ENCODE measurements at places on chromosomes 1 and 21.

DNA sequence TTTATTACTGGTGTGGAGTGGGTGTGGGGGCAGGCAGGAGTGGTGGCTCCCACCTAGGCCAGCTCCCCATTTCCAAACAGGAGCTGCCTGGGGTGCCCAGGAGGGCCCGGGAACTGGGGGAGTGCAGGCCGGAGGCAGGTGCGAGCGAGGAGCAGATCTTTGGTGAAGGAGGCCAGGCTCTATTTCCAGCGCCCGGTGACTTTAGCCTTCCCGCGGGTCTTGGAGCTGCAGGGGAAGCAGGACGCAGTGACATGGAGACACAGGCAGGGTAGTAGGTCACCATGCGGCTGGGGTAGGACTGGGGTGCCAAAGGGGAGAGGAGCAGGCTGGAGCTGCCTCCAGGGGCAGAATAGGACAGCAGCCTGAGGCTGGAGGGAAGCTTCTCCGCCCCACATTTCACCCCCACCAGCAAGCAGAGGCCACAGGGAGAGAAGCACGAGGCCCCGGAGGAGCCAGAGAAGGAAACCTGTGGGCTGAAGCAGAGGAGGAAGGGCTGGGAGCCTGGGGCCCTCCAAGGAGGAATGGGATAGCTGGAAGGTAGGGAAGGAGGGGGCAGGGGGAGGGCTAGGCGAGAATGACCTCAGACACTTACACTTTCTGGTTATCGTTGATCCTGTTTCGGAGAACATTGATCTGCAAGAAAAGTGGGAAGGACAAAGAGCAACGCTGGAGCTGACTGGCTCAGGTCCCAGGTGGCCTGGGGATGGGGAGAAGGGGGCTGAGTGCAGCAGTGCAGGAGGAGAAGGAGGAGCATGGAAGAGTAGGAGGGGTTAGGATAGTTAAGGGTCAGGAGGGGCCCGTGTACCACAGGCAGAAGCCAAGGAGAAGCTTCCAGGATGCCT, 18.2 kb downstream of the TNNT2 start:
- no peak for DNase-seq

DNA sequence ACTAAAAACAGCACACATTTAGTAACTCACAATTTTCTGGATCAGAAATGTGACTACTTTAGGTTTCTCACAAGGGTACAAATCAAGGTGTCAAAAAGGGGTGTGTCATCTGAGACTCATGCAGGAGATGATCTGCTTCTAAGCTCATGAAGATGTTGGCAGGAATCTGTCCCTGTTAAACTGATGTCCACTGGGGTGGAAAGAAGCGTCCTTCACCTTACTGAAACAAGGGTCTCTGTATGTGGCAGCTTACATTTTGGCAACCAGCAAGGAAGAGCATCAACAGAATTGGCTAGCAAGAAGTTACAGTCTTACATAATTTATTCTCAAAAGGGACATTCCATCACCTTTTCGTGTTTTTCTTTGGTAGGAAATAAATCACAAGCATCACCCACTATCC, 1223.8 kb downstream of the AMY1C start:
- no peak for DNase-seq

DNA sequence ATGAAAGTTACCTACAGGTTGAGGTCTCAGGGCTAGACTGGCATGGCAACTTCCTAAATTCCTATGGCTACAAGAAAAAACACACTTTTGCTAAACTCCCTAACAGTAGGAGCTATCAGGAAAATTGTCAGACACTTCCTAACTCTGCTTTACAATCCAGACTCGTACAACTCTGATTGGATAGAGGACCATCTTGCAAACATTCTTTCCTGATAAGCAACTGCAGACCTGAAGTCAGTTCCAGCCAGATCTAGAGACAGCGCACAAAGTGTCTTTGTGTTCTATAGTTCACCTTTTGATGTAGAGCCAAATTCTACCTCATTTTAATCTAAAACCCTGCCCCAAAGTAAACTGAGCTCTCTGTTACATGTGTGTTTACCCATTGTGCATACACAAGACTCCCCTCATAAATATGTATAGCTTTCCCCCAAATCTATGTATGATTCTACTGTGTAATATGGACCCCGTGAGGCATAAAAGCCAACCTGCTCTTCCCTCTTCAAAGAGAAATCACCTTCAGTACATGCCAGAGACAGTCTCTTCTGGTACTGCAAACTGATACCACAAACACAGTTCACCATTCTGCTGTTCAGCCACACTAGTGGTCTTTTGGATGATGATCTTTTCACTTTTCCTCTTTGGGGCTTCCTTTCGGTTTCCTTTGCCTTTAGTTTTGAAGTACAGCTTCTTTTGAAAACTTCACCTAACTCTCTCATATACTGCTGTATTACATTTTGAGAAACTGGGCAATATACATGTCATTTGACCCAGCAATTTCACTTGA, 21.7 kb downstream of the ZP4 start:
- no peak for DNase-seq

DNA sequence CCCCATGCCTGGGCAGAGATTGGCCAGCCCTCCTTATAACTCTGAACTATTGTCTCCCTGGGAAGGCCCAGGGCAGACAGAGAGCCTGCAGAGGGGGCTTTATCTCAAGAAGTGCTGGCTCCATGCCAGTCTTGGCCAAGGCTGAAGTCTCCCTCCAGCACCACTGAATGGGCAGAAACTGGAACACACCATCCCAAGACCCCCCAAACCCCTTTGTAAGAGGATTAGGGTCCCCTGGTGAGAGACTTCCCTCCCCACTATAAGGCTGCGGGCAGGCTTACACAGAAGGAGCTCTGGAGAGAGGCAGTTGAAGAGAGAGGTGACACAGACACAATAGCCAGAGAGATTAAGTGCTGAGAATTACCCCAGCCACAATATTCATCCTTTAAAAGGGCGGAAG, 97.2 kb downstream of the NAV1 start:
- no peak for DNase-seq

GRCh38 chr1:84452436-84452835, 26.6 kb upstream of the RPF1 start:
- DNase-seq: no peak

DNA sequence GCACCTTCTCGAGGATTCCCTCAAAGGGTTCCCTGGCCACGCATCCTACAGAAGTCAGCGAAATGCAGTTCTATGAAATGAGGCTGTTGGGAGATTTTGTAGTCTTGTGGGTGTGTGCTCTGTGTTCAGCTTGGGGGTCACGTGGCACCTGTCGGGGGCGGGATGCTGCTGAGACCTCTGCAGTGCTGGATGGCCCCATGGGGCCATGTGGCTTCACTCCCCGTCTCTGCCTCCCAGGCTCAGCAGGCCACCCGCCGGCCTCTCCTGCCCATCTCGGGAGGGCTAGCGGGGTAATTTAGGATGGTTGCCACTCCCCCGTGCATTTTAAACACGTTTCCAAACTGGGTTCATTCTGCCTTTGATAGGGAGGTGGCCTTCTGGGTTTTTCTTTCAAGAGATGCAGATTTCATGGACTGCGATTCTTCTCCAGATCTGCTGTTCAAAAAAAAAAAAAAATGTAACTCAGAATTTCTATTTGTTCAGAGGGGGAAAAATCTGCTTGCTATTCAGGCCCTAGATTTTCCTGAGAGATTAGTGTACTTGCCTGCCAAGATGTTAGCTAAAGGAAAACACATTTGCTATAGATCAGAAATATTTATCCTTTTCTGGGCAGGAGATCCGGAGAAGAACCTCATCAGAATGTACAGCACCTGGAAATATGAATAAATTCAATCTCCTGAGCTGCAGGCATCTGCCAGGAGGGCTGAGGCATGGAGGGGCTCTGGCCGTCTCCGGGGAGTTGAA, 277.2 kb upstream of the VAMP3 start:
- no peak for DNase-seq

DNA sequence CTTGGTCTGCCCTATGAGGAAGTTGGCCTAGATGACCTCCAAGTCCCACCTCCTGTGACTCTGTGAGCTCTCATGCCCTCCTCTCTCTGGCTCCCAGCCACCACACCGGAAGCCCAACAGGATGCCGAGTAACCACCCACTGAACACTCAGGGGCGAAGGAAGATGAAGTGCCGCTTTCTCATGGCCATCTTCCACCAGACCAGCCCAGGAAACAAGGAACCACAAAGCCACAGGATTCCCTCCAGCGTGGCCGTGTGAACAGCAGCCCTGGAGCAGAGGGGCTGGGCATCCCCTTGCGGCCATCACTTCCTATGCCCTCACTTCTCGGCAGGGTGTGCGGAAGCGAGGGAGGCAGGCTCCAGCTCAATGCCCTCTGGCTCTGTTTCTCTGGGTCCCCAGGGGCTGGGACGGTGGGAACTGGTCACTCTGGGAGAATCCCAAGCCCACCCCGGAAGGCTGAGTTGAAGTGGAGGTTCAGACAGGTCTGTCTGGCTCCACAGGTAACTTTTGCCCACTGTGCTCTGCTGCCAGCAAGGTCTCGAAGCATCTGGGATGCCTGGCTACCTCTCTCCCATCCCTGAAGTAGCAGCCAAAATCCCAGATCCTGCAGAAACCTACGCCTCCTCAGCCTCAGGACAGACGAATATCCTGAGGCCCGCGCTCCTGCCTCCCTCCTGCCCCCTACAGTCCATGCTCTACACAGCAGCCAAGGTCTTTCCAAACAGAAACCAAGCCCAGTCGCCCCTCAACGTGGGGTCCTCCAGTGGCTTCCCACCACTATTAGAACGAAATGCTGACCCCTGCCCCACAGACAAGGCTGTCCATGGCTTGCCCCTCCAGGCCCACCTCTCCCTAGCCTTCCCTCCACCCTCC, 44.2 kb upstream of the ECE1 start:
- peak; percentile 61 for DNase-seq

- DNase-seq: no peak
Measured at GRCh38 chr1:108038653-108039236, 73.8 kb upstream of the VAV3 start.

GRCh38 chr1:197207081-197207480, 60.6 kb upstream of the ASPM start:
- no peak for DNase-seq

DNA sequence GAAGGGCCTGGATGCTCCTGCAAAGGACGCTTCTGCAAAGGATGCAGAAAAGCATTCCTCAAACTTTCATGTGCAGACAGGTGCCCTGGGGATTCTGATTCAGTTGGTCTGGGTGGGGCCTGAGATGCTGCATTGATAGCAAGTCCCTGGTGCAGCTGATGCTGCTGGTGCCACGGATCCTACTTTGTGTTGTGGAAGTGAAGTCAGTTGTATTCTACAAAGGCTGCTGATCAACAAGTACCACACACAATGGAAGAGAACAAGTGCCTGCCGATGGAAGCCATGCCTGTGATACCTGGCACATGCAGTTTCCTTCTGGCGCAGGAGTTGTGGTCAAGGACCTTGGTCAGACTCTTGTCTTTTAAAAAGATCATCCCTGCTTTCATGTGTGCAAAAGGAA, 478.8 kb downstream of the CAMTA1 start:
- DNase-seq: no peak

GRCh38 chr21:21731626-21732025, 733.4 kb downstream of the NCAM2 start:
- no peak for DNase-seq

GRCh38 chr1:1599030-1599934, 653 bp downstream of the FNDC10 start:
- DNase-seq: no peak

- DNase-seq: no peak
Measured at GRCh38 chr21:40546647-40547046, 300.3 kb downstream of the DSCAM start.

- DNase-seq: no peak
Measured at GRCh38 chr1:51170342-51170741, 65.7 kb upstream of the RNF11 start.

DNA sequence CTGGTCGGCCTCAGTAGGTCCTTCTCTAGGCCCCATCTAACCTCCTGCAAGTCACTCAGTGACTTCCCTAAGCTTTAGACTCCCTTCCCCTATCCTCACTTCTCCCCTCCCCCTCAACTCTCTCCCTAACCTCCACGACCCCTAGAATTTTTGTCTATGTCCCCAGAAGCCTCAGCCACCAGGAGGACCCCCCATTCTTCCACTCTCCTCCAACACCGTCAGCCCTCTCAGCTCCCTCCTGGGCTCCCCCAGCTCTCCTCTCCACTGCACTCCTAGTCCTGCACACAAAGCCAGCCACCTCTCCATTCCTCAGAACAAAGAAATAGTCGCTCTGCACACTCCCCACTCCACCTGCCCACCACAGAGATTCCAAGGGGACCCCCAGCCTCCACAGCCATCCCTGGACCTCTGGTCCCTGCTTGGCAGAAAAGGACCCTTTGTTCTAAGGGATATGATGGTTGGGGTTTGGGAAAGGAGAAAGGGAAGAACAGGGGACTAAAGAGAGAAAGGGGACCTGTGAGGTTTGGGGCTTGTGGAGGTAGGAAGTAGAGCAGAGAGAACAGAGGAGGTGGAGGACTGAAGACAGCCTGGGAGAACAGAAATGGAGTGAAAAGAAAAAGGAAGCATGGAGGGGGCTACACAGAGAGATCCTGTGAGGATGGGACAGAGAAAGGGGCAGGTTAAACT, 2.8 kb downstream of the ARHGEF2 start:
- DNase-seq: no peak

- no peak for DNase-seq
Measured at GRCh38 chr21:36910581-36911307, 55.7 kb downstream of the HLCS start.

DNA sequence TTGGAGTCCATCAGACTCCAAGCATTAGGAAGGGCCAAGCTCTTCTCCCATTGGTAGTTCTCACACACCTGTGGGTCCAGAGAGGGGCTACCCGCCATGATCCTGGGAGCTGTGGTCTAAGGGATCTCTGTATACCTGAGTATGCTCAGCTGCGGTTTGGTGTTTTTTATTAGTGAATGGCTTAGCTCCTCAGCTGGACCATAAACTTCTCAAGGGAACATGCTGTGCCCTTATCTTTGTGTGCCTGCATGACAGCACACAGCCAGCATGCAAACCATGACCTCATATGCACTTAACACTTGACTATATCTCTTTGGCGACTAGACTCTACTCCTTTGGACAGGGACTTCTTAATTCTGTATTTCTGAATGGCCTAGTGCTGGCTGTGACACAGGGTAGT, 94.5 kb downstream of the CD58 start:
- no peak for DNase-seq

GRCh38 chr1:235809688-235810397, 56.9 kb downstream of the LYST start:
- DNase-seq: no peak

- no peak for DNase-seq
Measured at GRCh38 chr1:3948344-3948743, 48.3 kb upstream of the C1orf174 start.

DNA sequence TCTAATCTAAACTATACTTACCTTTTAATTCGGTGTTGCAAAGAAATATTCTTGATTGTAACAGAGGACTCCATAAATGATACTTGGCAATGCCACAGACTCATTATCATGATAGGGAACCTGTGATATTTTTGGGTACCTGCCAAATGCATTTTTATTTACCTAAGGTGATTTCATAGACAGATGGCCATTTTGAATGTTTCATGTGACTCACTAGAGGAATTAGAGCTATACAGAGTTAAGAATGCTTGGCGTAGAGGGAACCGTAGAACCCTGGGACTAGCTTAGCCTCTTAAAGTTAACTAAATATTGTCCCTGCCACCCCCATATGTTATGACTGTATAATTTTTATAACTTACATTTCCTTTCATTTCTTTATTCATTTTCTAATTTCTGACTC, 136.1 kb downstream of the DISP1 start:
- DNase-seq: no peak
